ENCODE measurements at places on chromosomes 3 and 15.

DNA sequence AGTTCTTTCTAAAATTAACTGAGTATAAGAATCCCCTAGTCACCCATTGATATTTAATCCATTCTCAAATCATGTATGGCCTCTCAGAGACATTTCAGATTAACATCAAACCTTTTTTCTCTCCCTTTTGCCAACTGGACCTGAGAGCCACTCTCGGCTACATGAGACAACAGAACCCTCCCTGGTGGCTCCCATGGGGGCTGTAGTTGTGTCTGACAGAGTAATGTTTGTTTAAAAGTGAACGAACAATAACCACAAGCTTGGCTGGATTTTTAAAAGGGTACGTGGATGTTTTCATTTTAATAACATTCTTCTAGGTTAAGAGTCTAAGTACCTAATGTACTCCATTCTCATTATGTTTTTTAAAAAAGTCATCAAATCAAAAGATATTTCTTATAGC, 37.1 kb downstream of the P3H2 start:
- DNase-seq: no peak

GRCh38 chr3:125010393-125010792, 45.4 kb downstream of the HEG1 start:
- no peak for DNase-seq

DNA sequence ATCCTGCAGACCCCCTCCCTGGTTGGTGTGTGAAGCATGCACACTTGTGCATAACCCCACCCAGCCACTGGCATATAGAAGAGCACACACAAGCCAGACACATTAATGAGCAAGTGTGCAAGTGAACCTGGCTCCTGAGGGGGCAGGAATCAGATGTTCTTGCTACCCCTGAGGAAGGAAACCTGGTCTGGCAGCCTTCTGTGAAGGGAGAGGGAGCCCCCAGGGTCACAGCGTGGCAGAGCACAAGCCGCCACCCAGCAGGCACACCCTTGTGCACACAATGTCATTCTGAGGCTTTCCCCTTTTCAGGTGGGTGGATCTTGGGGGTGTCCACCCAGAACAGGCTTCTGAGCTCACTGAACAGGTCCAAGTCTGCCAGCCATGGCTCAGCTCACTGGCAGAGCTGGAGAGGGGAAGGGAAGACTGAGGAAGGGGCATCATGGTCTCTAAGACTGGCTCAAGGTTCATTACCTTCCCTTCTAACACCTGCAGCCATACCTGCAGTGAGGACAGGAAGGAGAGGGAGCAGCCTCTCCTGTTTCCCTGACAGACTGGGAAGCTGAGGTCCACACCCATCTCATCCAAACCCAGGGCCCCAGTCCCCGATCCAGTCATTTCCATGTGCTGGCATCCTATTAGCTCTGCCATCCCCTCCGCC, 31.6 kb upstream of the SEMA3F start:
- no peak for DNase-seq

GRCh38 chr3:71578054-71578751, 5.3 kb downstream of the FOXP1 start:
- no peak for DNase-seq

- no peak for DNase-seq
These were observed 12.4 kb downstream of the PCYT1A start for GRCh38 chr3:196275126-196275525.

- no peak for DNase-seq
These were observed 13.9 kb upstream of the PAQR9 start for GRCh38 chr3:142977399-142977728.

- no peak for DNase-seq
These were observed 408.1 kb upstream of the ZNF385D start for GRCh38 chr3:22159004-22159695.

DNA sequence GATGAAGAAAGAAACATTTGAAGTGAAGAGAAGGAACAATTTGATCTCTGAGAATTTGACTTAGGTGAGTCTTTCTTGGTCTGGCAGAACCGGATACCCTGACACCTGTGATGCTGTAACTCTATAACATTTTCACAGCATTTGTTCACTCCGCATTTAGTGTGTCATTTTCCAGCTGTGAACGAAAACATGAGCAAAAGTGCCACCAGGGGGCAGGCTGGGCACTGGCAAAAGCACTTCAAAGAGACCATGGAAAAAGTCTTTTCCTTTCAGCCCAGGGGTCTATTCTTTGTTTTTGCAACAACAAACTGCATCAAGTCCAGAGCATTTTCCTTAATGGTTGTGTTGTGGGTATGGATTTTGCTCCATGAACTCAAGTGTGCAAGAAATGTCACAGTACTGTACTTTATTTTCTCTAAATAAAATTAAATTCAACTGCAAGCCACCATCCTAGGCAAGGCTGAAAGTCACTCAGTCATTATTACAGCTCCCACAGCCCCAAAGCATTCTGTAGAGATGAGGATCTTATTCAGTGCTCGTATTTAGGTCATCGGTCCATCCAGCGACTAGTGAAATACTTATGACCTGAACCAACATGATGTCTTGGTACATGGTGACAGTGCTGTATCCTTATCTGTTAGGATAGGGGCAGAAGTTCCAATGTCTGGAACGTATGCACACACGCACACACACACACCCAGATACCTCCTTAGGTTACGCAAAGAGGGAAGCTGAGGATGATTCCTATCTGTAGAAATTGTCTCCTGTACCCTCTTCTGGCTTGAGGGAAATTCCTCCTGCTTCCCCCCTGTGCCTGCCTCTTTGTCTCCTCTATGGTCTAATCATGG, 125.5 kb downstream of the GADL1 start:
- peak; percentile 27 for DNase-seq

DNA sequence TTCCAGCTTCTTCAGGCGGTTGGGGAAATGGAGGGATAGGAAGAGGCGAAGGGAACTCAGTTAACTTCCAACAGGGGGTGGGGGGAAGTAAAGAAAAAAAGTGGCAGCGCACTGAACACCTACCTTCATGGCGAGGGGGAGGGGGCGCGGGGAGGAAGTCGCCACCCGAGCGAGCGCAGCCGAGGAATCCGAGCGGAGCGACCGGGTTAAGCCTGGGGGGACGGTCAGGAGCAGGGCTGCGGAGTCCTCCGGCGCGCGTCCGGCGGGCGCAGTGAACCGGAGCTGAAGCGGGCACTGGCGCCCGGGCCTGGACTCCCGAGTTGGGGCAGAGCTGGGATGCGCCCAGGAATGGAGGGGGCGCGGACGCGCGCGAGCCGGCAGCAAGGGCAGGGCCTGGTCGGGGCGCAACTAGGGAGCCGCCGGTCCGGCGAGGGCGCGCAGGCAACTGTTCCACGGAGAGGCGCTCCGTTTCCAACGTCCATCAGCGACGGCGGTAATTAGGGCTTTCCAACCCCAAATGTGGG, at the start of gene WNT5A:
TSS of gene WNT5A (minus strand) at position 450 of the 524 bp plus-strand sequence. CDS start at position 129, 321 bp downstream.
- DNase-seq: no peak

DNA sequence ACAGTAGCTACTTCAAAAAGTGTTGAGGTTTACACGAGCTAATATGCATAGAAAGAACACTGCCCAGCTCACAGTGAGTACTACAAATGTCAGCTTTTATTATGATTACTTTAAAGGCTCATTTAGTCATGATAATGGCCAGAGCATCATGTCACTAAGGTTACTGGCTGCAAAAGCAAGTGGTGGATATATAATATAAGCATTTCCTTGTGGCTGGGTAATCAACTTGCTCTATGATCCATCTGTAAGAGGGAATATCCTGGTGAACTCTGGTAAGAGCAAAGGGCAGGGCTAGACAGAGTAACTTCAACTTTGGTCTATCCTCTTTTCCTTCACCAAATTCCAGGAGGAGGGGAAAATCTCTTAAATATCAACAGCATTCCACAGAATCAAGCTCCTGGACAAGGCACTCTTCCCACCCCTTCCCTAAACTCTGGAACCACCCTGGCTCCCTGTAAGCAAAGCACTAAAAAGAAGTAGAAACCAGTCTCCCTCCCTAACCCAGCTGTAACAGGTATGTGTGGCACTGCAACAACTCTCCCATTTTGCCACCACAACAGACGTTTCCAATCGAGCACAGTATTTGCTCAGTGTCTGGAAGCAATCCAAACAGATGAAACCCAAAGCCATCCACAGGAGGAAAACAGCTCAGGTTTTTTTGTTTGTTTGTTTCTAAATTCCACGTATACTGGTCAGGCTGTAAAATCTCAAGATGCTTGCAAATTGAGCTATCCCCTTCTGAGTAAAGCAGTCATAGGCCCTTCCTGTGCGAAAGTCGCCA, 13.4 kb downstream of the B4GALT4 start:
- DNase-seq: no peak

GRCh38 chr15:87866961-87867360, 389.6 kb downstream of the NTRK3 start:
- DNase-seq: no peak

- DNase-seq: no peak
These were observed 119.1 kb downstream of the ZPLD1 start for GRCh38 chr3:102553876-102554275.

DNA sequence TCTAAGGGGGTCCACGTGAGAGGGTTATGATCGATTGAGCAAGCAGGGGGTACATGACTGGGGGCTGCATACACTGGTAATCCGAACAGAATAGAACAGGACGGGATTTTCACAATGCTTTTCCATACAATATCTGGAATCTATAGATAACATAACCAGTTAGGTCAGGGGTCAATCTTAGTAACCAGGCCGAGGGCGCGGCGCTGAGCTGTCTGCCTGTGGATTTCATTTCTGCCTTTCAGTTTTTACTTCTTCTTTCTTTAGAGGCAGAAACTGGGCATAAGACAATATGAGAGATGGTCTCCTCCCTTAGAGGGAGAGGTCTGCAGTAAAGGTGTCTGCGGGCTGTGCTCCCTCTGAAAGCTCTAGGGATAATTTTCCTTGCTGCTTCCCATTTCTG, 261.3 kb downstream of the XXYLT1 start:
- no peak for DNase-seq

- DNase-seq: no peak
These were observed at the start of gene SPTSSB for GRCh38 chr3:161371441-161372320. Gene SPTSSB (minus strand): TSS chr3:161371517. CDS start chr3:161346323, 25,194 bp downstream.

DNA sequence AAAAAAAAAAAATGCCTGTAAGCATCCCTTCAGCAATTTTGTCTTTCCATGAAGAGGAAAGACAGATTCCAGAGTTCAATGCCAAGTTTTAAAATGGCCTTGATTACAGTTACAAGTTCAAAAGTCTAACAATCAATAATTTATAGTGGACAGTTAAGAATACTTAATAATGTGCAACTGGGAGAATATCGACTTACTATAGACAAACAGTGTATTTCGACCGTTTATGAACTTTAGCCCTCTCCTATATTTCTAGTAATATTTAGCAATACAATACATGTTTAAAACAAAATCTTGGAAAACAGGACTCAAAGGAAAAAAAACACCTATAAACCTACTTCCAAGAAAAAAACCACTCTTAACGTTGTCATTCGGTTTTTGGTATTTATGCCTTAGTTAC, 1.5 kb downstream of the PBRM1 start:
- no peak for DNase-seq

GRCh38 chr3:147390589-147391569, 15.5 kb downstream of the ZIC4 start:
- DNase-seq: no peak

- DNase-seq: no peak
These were observed 332.4 kb downstream of the ARPP21 start for GRCh38 chr3:35971686-35972085.

DNA sequence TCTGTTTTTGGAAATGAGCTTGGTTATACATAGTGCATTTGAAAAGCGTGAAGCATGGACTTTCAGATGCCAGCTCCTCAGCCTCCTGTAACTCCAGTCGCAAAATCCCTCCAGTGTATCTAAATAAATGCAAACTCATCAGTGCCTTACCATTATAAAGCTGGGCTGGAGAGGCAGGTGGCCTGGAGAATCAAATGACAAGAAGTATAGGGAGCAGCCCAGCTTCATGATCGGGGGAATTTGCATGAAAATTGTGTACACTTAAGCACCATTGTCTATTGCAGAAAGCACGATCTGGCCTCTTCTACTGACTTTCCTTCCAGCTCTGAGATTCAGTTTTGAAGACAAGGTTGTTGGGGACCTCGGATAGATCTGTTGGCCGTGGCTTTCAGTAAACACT, 71.7 kb downstream of the IGF1R start:
- no peak for DNase-seq

DNA sequence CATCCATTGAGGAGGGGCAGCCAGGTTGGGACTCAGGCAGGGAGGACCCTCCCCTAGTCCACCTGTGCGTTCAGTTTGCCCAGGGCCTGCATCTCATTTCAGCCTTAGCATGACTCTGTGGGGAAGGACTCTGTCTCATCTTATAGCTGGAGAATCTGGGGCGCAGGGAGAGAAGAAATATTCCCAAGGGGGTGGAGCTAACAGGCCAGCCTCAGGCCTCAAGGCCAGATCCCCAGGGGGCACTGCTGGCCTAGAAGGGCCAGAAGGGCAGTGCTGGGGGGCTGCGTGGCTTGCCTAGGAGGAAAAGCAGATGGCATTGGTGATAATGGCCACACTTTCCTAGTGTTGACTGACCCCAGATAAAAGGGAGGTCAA, 10.9 kb downstream of the AMOTL2 start:
- DNase-seq: no peak

DNA sequence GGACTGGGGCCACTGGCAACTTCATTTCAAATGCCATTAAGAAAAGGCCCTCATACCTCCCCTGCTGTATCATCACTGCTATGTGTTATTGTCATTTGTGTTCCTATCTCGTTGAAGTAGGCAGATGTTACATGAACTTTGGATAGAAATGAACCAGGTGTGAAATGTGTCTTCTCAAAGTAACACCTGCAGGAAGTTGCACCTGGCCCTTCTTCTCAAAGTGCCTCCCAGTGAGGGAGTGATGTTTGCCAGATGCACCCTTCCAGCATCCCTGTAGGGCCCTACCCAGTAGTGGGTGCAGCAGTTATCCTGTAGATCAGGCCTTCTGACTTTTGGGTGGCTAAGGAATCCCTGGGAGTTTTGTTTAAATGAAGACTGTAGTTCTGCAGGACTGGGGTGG, 197.7 kb upstream of the CTNNB1 start:
- DNase-seq: no peak

DNA sequence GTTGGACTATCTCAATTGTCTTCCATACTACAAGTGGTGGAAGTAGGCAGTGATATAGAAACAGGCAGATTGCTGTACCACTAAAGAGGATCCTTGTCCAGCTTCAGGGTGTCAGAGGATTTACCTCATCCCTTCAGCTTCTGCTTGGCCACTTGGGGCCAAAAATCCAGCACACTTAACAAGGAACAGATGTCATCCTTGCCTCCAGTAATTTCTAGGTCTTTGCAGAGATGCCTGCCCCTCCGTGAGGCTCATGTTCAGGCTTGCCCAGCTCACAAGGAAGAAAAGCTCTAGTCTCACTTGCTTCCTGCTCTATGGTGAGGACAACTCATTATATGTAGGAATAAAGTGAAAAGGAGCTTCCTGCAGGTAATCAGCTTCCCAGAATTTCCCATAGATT, 510.3 kb downstream of the EPHA3 start:
- DNase-seq: no peak

GRCh38 chr3:30475038-30475808, 131.2 kb upstream of the TGFBR2 start:
- no peak for DNase-seq
